ENCODE measurements at places on chromosomes 2 and 18.

DNA sequence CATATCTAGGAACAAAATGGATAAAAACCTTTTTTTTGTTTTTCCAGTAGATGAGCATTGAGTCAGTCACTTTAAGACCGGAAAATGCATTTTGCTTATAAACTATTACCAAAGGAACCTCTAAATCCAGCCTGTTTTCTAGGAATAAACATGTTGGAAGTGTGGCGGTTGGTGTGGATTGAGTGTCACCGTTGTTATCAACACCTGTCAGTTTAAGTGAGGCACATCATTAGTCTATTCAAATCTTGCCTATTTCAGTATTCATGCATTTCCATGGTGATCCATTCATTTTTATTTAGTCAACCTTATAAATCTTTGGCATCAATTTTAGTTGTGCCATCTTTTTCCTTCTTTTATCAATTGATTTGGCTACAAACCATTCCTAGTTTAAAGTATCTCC, 3.3 kb downstream of the KLHL29 start:
- no peak for DNase-seq

GRCh38 chr2:48723129-48723528, 32.4 kb downstream of the LHCGR start:
- no peak for DNase-seq

- peak; percentile 5 for DNase-seq
Measured at GRCh38 chr2:123359636-123360035, 665.5 kb upstream of the CNTNAP5 start.

DNA sequence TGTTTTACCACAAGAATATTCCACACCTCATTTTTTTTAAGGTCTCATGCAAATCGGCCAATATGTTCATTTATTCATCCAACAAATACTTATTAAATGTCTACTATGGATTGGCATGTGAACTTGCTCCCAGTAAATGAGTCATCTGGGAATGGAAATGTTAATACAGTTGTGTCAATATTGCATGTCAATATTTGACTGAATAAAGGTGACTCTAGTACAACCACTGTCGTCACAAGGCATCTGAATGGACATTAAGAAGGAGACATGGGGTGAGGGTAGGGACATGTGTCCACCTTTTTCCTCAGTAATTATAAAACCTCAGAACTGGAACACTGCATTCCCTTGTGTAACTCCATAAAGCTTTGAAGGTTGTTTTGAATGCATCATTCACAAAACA, 365.4 kb downstream of the ADCYAP1 start:
- no peak for DNase-seq

GRCh38 chr2:194556629-194557028, 1100.4 kb upstream of the SLC39A10 start:
- DNase-seq: no peak

- no peak for DNase-seq
Measured at GRCh38 chr2:106343274-106343673, 124.9 kb downstream of the RGPD3 start.

- DNase-seq: peak; percentile 82
Measured at GRCh38 chr2:106104332-106105062, 89.6 kb downstream of the UXS1 start.

DNA sequence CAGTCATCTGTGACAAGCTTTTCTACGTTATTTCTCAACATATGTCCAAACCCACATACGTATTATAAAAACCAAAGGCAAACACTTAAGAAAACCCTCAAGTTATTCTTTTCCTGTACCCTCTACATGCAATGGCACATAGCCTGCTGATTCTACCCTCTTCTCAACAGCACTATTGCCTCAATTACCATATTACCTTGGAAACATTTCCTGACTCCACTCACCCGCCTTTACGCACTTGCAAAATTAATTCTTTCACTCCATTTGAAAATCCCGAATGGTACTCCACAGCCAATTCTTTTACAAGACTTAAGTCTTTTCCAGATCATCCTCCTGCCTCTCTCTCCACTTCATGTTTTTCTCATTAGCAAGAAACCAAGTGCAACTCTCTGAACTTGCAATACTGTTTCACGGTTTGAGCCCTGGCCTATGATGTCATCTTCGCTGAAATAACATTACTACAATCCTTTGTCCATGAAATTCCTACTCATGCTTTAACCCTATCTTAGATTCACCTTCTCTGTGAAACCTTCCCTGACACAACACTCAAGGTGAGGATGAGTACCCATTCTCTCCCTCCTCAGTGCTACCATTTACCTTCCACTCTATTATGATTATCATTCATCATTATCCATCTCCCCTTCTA, 29.0 kb downstream of the SESTD1 start:
- DNase-seq: no peak
